ENCODE measurements at places on chromosomes 3 and 15. TPM values are rescaled to one million over a fixed set of nuclear protein-coding genes. Genes with fewer than 3 reads are reported as not detected.

POLQ gene
- 12.0 TPM for polyA plus RNA-seq

DNA sequence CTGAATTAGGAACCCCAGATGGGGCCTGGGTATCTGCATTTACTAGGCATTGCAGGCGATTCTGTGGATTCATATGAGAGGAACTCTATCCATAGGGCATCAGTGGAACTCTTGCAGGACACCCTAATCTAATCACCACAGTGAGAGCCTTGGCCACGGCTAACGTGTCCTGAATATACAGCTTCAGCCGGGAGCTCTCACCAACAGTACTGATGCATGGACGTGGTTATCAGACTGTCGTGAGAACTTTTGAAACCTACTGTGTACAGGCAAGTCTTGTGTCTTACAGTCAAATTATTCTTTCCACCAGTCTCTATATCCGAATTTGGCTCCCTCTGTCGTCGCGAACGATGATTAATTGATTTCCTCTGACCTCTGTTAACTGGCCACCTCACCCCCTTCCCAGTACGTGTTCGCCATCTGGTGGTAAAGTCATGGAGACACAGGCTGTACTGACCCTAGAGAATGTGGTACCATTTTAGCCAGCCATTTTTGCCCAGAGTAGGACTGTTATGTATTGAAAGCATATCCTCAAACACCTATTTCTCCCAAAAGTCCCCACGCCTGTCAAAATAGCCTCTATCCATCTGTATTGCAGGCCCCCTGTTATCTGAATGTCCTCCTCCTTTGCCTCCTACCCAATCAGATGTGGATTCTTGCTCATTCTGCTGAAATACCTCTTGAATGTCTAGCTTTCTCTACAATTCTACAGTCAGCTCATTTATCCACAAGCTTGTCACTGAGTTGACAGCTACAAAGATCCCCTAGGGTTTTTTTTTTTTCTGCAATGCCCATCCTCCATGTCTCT lies 39.7 kb downstream of the GLDN start:
- peak; percentile 59 for DNase-seq

DNA sequence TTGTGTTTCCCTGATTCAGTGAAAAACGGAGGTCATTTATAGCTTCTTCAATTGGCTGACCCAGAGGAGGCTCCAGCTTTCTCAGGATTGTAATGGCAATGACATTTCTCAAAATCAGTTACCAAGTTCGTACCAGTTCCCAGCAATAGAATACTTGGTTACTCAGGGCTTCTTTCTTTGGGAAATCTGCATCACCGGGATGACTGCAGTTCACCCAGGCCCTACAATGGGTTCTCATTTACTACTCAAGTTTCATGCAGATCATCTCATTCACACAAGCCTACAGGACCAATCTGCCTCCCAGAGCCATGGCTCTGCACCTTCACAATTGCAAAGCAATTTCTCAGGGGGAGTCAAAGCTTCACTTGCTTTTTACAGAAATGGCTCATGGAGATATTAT lies 109.6 kb downstream of the FHIT start:
- no peak for DNase-seq

UROC1 gene
- 0.17 TPM for polyA plus RNA-seq

DNA sequence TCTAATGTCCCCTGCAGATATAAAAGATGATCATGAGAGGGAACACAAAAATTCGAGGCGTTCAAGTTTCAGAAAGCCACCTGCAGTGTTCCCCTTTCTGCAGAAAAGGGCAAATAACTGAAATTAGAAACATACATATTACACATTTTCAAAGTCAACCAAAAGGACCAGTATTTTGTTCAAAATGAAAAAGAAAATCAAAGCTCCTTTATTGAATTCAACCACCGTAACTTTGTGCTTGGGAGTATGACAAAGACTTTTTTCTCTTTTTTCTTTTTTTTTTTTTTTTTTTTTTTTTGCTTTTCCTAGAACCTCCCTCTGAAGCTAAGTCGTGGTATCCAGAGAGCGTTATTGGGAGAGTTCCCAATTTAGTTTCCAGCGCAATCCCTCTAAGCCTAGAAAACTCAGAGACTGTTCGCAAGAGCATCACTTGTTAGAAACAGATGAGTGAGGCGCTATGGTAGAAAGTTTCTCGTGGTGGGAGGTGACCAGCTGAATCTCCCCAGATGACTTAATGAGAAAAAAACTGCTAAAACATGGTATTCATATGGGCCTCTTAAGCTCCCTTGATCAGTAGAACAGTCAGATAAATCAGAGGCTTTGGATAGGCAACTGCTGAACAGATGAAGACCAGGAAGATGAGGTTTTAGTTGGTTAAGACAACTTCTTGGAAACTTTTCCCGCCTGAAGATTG lies 77.4 kb downstream of the MB21D2 start:
- no peak for DNase-seq

KNL1 gene
- polyA plus RNA-seq, result 23.8 TPM
